ENCODE measurements at places on chromosomes 16 and 17.

DNA sequence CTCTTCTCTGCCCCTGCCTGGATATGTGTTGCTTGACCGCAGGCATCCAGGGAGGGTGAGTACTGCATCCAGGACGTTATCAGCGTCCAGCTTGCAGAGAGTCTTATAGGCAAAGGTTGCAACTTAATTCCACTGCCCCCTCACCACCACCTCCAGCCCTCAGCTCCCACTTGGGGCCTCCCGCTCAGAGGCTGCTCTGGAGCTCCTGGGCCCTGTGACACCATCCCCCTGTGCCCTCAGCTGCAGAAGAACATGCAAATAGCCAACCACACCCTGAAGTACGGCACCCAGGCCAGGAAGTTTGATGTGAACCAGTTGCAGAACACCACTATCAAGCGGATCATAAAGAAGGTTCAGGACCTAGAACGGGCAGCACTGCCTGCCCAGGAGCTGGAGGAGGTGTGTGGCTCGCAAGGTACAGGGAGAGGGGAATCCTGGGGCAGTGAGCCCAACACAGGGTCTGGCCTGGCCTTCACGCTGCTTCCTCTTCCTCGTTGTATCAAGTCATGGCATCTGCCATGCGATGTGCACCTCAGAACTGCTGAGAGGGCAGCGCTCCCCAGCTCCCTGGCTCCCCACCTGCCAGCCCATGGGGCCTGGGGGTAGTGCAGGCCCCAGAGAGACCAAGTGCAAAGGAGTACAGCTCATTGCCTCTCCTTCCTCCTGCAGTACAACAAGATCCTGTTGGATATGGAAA lies 9.6 kb downstream of the ACE start:
- DNase-seq, result no peak

DNA sequence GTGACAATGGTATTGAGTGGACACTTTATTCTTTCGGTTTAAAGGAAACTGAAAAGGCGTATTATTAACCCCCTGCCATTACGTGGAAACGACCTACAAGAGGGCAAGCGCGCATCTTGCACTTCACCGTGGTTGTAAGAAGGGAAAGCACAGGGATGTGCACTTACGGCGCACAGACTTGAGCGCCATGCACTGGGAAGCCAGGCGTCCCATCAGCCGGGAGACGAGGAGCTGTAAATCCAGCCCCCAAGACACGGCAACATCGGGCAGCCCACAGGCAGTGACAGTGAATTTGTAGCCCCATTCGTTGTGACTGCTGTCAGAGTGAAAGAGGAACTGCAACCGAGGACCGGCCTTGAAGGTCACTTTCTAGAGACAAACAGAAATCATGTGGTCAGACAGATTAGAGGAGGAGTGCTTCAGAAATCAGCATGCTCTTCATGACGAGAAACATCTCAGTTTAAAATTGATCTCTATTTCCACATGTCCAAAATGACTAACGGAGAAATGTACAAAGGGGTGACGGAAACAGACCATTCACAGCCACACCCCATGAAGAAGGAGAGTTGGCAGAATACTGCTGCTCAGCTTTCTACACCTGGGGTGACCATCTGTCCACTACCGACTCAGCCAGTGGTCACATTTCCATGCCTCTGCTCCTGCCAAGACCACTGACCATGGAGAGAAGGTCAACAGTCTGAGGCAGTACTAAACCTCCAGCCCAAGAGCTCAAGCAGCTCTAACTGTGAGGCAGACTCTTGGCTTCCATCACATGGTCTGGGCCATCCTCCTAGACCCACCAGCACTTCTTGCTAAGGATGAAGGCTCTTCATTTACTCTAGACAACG lies 68.6 kb downstream of the ZZEF1 start:
- no peak for DNase-seq

- no peak for DNase-seq
Measured at GRCh38 chr17:30253312-30253711, 17.8 kb upstream of the SLC6A4 start.

GRCh38 chr17:77451894-77452852 lies 311.4 kb downstream of the SEC14L1 start:
- no peak for DNase-seq

- no peak for DNase-seq
Measured at GRCh38 chr16:2784358-2785100, 2.8 kb downstream of the PRSS33 start.

DNA sequence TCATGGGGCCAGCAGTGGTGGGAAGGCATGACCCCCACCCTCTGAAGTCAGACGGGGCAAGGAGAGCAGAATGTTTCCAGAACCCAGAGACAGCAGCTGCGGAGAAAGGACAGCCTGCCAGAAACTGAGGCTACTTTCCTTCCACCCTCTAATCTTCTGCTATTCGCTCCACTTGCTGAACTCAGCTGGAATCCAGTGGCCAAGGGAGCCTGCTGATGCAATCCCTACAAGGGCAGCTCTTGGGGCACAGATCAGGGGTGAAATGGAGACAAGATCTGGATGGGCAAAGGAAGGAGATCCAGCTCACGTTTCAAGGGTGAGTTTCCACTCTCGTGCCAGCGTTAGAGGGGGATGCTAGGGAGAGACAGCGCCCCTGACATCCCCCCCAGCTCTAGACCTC lies 479.1 kb downstream of the SLC39A11 start:
- DNase-seq, result no peak

DNA sequence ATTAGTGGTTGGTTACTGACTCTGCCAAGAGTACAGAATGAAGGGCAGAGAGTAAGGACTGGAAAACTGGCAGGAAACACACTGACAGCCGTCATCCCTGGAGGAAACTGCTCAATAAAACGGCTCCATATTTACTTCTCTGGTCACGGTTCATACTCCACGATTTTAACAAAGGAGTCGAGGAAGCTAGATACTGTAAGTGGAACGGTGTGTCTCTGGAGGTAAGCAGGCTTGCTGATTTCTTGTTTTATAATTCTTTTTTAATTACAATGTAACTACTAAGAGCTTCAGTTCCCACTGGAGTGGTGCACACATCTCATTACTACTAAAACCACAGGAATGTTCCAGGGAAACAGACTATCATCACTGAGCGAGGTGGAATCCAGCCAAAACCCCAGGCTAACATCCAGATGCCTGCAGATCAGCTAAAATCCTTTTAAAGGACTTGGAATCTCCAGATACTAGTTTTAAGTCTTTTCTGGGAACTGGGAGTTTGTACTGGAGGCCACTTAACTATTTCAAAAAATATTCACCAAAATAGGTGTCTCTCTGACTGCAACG lies 17.8 kb downstream of the SERPINF1 start:
- DNase-seq, result no peak

GRCh38 chr17:58338841-58339754 lies 10.5 kb upstream of the TSPOAP1 start:
- DNase-seq, result no peak

- DNase-seq, result no peak
Measured at GRCh38 chr16:68781784-68782183, 44.7 kb downstream of the CDH1 start.

DNA sequence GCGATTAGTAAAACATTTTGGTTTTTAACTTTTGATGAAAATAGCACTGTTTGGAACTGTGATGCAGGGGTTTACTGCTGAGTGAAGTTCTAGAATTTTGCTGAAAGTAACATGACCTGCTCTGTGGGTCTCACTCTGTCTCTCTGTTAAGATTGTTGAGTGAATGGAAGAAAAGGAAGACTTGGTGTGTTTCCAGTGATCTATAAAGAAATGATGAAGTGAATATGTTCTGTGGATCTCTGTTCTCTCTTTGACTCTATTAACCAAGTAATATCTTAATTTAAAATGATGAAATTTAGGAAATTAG lies 148.4 kb downstream of the PRKCA start:
- DNase-seq, result no peak

GRCh38 chr17:29929006-29929532 lies 959 bp downstream of the SSH2 start:
- DNase-seq, result no peak

All from cortex of kidney (tissue), 1 donor.